ENCODE measurements at places on chromosomes 4 and X.
A peak's percentile ranks its signal among the peaks of the same experiment; 100 is the strongest.

- no peak for DNase-seq
These were observed 14.7 kb downstream of the TRIM2 start for GRCh38 chr4:153218961-153219360.

GRCh38 chrX:155767051-155767875 lies 113.9 kb upstream of the VAMP7 start:
- no peak for DNase-seq

- no peak for DNase-seq
These were observed 222.1 kb upstream of the RPL34 start for GRCh38 chr4:108398316-108398715.

- no peak for DNase-seq
These were observed 140.1 kb downstream of the ANK2 start for GRCh38 chr4:113189546-113189945.

- DNase-seq: no peak
These were observed 20.5 kb downstream of the GAB3 start for GRCh38 chrX:154730253-154730891.

DNA sequence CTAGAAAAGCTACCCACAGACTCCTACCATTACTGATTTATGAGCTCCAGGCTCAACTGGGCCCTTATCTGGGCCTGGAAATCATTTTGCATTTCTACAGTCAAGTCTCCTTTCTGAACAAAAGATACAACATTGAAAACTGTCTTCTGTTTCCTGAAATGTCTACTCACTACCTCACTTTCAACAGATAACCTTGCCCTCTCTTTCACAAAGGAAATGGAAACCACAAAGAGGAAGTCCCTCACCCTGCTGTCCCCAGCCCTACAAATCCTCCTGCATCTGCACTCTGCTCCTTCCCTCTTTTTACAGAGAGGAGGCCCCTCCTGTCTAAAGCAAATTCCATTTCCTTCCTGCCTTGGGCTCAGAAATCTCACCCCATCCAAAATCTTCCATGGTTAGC lies 24.8 kb upstream of the CYBB start:
- DNase-seq: no peak

- DNase-seq: no peak
These were observed 3.7 kb downstream of the GRIPAP1 start for GRCh38 chrX:48998391-48998790.

GRCh38 chr4:183563874-183564273 lies 59.0 kb downstream of the ING2 start:
- DNase-seq: peak; percentile 26

GRCh38 chr4:128513664-128514484 lies 226.3 kb upstream of the PGRMC2 start:
- no peak for DNase-seq

- no peak for DNase-seq
These were observed 52.1 kb downstream of the TMEM165 start for GRCh38 chr4:55447831-55448230.

- DNase-seq: no peak
These were observed 543.1 kb downstream of the GBA3 start for GRCh38 chr4:23235628-23236390.

- no peak for DNase-seq
These were observed 25.6 kb downstream of the DHRSX start for GRCh38 chrX:2474963-2475726.

All from epithelial cell of prostate (primary cell).